ENCODE measurements at places on chromosomes 6 and 20.

DNA sequence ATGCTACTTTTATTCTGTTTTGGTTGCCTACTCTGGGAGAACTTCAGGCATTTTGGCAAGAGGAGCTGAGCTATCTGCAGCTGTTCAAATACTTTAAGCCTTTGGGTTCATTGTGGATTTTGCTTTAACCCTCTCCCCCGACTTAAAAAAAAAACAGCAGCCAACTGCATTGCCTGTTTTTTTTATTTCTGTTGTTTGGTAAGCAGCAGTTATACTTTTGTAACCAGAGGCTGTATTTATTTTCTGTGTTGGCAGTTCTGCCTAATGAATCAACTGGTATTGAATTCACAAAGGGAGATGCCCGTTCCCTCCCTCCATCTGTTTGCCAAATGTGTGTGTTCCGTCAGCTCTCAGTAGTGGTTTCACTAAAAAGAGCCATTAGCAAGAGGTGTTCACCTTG, 484.0 kb downstream of the UTRN start:
- no peak for DNase-seq

DNA sequence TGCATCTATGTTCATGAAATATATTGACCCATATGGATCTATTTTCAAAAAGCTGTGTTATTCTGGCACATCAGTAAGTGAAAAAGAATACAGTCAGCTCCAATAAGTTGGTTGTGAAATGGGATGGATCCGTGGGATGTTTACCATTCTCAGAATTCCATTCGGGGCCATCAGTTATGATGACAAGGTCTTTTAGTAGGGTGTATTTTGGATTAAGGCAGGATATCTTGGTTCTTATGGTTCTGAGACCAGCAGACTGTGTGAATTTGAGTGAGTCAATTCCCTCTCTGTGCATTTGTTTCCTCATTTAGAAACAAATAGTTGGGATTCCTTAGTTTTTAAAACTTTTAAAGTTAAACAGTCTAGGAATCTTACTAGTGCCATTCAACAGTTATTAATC, 287.4 kb downstream of the CD109 start:
- DNase-seq, result no peak

- DNase-seq, result no peak
These were observed 38.9 kb upstream of the STX16 start for GRCh38 chr20:58612121-58612691.

DNA sequence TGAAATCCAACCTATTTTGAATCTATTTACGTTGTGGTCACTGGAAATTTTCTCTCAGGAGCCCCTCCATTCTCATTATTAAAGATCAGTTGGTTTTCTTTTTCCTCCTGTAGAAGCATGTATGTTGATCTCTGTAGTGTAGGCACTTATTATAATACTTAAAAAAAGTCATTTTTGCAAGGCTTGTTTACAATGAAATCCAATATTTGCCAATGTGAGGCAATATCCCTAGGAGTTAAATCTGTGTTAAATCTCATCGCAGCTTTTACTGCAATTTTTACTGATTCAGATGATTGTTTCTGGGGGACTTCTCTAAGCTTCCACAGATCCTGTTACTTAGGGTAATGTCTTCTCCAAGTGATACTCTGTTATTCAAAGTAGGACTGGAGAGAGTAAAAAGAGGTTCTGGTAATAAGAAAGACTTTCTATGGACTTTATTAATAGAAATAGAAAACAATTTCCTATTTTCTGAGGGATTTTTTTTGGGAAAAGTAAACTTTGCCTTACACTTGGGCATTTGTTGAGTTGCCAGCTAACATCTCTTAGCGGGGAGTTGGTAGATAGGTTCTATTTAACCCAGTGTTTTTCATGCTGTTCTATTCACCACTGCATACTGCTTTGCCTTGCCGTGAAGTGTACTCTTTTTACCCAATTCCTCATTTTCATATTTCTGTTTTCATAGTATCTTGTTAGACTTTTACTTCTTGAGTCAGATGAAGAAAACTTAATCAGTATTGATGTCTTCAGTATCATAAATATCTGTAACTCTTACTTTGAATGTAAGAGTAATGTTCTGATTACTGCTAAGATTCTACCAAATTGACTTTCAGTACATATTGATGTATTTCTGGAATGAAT, 48.6 kb downstream of the CDKAL1 start:
- no peak for DNase-seq

- DNase-seq, result no peak
These were observed 52.7 kb downstream of the CPXM1 start for GRCh38 chr20:2747676-2748235.

- DNase-seq, result no peak
These were observed 160.8 kb downstream of the TBXT start for GRCh38 chr6:166006900-166007301.

GRCh38 chr6:28496099-28496779, 19.4 kb downstream of the GPX6 start:
- DNase-seq, result no peak

- no peak for DNase-seq
These were observed 654.5 kb upstream of the PTCHD4 start for GRCh38 chr6:48765352-48765961.

- DNase-seq, result no peak
These were observed 43.1 kb downstream of the ANKEF1 start for GRCh38 chr20:10077886-10078285.
